ENCODE measurements at places on chromosomes 4 and X.

DNA sequence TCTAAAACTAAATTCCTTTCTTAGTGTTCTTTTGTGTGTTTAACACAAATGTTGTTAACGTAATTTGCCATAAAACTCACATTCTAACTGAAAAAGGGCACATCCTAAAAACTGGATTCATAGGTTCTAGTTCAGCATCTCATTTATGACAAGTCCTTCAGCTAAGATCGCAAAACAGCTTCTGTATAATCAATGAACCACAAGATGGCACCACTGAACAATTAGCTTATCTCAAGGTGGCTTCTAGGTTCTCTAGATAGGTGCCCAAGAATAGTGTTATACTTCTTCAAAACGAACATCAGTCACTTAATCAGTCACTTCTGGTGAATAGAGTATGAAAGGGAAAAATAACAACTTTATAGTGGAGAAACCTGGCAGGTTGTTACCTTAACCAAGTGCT lies 54.3 kb downstream of the NRK start:
- no peak for DNase-seq

- no peak for DNase-seq
These were observed 96.1 kb downstream of the FRYL start for GRCh38 chr4:48683784-48684666.

GRCh38 chr4:120749445-120750151 lies 172.9 kb downstream of the PRDM5 start:
- DNase-seq, result no peak

DNA sequence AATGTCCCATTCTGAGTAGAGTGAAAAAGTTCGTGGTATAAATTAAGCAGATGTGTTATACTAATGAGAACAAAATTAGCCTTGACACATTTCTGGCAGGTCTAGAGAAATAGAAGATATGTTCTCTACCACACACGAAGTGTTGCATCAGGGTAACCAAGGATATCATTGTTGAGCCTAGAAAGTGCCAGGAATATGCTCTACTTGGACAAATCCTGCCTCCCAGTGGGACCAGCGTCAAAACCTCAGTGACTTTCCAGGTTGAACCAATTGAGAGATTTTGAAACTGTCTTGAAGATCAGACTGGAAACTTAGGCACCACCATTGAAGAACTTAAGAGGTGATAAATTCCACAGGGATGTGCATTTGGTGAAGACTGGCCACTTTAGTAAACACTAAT lies 115.9 kb downstream of the HPGD start:
- DNase-seq, result no peak

Measured in HS-5 (cell line).